ENCODE measurements at places on chromosomes 12 and 14.
A peak's percentile ranks its signal among the peaks of the same experiment; 100 is the strongest.

GRCh38 chr14:72341686-72342085, 409.5 kb downstream of the RGS6 start:
- DNase-seq = no peak

- no peak for DNase-seq
Observed at GRCh38 chr12:27246774-27247173, 2.7 kb downstream of the STK38L start.

- DNase-seq = no peak
Observed at GRCh38 chr12:50750366-50750765, 13.5 kb upstream of the ATF1 start.

DNA sequence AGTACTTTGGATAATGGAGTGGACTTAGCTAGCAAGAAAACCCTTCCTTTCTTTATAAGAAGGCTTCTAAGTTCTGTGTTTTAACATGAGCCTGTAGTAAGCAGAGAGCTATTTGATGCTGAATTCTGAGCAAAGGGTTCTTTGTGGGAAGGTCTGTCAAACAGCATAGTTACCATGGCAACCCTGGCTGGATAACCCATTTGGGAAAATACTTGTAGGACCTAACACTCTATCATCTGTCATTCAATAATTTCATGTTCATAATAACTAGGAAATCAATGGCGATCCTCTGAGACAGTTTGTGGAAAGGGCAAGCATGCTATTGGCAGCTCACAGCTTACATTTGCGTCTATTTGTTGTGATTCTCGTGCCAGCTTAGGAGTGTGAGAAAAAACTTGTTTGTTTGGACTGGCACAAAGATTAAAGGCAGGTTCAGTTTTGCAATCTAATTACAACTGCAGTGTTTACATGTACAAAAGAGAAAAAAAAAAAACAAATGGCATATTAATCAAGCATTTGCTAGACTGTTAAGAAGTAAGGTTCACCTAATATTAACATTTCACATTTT, 219.2 kb downstream of the PDZRN4 start:
- no peak for DNase-seq

- DNase-seq = no peak
Observed at GRCh38 chr14:101475456-101476257, 85.6 kb upstream of the DIO3 start.

DNA sequence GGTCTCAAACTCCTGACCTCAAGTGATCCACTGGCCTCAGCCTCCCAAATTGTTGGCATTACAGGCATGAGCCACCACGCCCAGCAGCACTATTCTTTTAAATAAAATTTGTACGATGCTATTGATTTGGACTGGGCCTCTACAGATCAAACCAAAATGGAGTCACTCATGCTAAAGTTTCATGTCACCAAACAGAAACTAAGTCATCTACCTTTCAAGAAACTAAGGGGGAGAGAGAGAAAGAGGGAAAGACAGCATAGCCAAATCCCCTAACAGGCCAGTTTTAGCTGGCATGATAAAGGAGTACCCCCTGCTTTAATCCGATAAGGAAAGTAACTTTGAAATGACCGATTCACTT, 23.1 kb upstream of the STK38L start:
- no peak for DNase-seq

GRCh38 chr12:118136559-118137003, 657 bp downstream of the PEBP1 start:
- DNase-seq = no peak

DNA sequence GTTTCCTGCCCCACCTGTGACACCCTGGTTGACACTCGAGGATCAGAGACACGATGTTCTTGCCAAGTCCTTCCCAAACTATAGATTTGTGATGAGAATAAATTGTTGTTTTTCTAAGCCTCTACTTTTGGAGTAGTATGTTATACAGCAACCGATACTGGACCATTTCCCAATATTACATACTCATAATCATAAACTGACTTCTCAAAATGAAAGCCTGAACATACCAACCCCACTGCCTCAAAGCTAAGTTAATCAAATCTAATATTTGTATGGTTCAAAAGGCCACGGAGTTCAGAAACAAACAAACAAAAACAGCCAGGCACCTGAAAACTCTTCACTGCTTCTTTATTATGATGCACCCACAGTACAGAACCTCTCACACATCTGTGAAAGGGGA, 52.3 kb upstream of the GPHB5 start:
- no peak for DNase-seq

DNA sequence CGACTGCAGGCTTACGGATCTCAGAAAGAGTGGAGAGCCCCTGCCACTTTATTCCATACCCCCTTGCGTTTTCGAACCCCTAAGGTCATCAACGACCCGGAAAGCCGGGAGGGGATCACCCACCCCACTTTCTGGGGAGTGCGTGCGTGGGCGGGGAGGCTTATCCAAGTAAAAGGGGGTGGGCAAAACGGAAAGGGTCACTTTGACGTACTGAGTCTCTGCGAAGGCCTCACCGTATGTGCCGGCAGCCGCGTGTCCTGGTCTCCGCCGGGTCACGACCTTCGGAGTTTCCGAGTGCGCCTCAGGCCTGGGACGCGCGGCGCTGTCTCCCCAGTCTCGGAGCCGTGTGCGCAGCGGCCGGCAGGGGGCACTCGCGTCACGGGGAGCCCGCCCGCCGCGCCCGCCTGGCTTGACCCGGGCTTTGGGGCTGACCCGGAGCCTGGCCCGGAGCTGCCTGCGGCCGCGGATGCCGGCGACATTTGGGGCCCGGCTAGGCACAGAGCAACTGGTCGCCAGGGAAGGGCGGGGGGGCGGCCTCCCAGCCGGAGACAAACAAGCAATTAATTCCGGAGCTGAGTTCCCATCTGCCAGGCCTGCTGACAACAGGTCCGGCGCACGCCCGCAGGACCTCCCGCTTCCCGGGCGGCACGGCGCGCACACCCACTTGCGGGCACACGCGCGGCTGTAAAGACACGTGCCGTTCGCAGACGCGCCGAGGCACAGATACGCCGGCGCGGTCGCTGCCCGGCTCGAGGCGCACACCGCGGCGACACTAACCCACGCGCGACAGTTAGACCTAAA, 890 bp upstream of the KIF26A start:
- DNase-seq = no peak

DNA sequence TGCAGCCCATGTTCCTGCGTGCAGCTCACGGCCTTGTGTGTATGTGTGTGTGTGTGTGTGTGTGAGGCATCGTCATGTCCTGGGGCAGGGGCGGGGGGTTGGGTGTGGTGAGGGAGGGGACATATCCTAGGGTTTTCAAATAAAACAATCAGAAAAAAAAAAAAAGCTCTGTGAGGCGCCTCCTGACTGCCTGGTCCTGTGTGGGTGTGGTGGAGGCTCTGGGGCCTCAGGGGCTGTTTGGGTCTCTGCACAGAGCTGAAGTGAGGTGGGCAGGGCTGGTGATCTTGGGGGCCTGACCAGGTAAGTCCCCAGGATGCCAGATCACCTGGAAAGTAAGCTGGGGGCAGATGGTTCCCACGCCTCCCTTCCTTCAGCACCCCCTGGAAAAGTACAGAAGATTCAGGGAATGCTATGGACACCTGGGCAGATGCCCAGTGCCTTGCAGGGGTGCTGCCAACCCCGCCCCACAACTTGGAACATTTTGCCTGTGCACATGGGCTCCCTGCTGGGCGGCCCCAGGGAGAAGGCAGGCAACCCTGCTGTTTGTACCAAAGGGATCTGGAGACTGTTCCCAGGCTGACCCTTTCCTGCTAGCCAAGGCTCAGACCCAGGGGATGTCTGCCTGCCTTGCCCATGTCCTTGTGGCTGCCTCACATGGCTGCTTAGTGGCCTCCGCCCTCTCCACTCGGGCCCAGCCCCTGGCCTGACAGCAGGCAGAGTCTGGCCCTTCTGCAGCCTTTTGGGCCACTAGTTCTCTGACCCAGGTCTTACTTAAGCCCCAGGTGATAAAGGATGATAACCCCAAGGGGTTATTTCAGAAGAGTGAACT, 28.8 kb downstream of the CLSTN3 start:
- no peak for DNase-seq

- no peak for DNase-seq
Observed at GRCh38 chr14:23385642-23386265, 8.9 kb downstream of the CMTM5 start.

DNA sequence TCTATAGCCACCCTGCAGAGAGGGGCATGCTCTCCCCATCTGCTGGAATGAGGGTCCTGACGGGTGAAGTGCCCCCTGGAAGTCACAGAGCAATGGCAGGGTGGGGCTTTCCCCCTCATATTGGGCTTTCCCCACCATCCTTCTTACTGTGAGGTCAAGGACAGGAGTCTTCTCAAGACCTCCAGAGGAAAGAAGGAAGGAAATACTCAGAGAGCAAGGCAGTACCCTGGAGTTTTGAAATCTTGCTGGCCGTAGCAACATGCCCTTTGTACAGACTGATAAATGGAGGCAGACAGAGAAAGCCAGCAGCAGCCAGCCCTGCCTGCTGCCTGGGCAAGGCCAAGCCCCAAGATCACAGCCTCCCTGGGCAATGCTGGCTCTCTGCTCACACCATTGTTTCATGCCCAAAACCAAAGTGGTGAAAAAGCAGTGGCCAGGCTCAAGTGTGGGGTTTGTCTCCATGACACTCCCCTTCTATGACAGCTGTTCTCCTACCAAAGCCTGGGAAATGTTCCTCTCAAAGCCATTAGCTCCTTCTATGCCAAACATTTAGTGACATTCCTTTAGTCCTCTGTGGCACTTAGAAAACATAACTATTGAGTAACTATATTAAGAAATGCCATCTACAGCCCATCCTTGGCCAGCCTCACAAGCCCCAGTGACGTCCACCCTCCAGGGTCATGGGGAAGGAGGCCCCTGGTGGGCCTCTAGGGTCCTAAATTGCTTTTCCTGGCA, 13.2 kb upstream of the ITPK1 start:
- no peak for DNase-seq

DNA sequence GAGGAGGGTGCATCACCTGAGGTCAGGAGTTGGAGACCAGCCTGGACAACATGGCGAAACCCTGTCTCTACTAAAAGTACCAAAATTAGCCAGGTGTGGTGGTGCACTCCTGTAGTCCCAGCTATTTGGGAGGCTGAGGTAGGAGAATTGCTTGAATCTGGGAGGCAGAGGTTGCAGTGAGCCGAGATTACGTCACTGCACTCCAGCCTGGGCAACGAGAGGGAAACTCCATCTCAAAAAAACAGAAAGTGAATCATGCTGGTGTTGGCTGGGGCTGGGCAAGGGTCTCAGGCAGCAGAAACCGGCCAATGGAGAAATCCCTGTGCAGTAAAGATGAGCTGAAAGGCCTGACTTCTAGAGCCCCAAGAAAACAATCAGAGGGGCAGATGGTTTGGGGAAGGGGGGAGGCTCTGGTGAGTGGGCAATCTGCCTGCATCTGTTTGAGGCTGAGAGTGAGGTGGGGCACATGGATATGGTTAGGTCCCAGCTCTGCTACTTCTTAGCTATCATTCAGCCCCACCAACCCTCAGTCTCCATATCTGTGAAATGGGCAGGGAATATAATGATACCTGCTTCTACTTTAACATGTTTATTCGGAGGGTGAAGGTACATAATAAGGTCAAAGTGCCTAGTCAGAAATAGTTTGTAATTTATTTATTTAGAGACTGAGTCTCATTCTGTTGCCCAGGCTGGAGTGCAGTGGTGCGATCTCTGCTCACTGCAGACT, 21.3 kb upstream of the COX6A1 start:
- no peak for DNase-seq

GRCh38 chr12:55830601-55831446, 1.4 kb upstream of the DNAJC14 start:
- peak; percentile 34 for DNase-seq

DNA sequence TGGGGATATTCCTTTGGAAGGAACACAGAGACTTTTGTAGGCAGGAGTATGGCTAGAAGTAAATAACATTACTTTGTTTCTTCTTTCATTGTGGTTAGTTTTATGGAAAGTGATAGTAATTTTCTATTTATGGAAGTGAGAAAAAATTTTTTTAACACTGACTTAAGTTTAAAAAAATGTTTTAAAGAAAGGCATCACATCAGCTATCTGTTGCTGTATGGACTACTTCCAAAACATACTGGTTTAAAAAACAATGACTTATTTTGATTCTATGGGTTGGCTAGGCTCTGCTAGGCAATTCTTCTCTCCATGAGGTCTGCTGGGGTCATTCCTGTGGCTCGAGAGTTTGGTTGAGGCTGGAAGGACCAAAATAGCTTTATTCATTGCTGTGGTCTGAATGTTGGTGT, 31.7 kb upstream of the SLC38A2 start:
- no peak for DNase-seq

DNA sequence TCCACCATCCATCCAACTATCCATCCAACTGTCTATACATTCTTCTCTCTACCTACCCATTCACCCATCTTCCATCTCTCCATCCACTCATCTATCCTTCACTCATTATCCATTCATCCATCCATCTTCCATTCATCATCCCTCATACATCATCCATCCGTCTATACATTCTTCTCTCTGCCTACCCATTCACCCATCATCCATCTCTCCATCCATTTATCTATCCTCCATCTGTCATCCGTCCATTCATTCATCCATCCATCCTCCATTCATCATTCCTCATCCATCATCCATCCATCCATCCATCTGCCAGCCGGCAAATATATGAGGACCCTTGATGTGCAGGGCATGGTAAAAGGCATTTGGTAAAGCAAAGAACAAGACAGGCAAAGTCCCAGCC, 25.2 kb downstream of the AACS start:
- DNase-seq = no peak

- DNase-seq = no peak
Observed at GRCh38 chr14:101844219-101844618, 82.7 kb downstream of the PPP2R5C start.

DNA sequence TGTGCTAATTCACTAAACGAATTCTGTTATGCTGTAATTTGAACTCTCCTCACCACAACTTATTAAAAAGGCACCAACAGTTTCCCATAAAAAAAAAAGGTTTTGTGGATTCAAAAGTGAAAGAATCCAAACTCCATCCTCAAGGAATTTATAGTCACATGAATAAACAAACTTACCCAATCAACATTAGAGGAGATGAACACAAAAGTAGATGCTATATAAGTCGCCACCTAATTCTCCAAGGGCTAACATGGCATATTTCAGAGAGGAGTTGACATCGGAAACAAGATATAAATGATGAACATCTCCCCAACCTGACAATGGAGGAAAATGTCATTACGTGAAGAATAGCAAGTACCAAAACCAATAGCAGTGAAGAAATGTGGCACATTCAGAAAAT, 265.5 kb upstream of the PRKD1 start:
- DNase-seq = no peak

GRCh38 chr14:103619057-103619456, 10.0 kb upstream of the KLC1 start:
- no peak for DNase-seq

DNA sequence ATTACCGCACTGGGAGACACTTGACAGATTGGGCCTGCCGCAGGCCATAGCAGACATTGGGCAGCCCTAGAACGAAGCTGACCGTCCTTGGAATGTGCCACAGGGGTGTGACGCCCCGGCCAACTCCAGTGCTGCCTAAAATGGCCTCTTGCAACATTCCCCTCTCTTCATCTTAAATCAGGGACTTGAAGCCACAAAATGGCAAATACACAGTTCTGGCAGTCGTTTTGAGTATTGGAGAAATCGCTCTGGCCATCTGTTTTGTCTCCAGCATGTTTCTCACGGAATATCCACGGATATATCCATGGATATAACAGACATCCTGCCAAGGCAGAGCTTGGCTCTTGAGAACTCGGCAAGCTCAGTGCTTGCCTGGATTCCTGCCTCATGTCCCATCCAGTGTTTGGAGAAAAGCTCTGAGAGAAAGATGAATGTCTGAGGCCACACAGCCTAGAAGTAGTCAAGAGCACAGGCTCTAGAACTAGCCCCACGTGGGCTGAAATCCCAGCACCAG, 158.4 kb downstream of the CHST11 start:
- no peak for DNase-seq
